ENCODE measurements at places on chromosomes 5 and 9.

- DNase-seq, result no peak
Measured at GRCh38 chr5:69528035-69528434, 32.0 kb upstream of the GTF2H2C start.

DNA sequence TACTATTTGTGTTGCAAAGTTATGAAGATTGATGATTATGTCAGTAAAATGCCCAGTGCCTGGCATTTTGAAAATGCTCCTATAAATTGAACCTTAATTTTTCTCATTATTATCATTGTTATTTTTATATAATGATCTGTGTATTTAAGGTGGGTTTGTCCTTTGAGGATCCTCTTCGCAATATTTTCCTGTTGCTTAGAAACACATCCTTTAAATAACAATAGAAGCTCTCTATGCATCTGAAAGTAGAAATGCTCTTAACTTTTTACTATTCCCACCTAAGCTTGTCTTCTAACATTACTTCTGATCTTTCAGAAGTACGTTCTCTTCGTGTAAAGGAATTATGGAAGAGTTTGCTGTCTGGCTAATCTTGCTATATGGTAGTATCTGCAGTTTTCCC, 214.7 kb upstream of the TLX3 start:
- DNase-seq, result no peak

DNA sequence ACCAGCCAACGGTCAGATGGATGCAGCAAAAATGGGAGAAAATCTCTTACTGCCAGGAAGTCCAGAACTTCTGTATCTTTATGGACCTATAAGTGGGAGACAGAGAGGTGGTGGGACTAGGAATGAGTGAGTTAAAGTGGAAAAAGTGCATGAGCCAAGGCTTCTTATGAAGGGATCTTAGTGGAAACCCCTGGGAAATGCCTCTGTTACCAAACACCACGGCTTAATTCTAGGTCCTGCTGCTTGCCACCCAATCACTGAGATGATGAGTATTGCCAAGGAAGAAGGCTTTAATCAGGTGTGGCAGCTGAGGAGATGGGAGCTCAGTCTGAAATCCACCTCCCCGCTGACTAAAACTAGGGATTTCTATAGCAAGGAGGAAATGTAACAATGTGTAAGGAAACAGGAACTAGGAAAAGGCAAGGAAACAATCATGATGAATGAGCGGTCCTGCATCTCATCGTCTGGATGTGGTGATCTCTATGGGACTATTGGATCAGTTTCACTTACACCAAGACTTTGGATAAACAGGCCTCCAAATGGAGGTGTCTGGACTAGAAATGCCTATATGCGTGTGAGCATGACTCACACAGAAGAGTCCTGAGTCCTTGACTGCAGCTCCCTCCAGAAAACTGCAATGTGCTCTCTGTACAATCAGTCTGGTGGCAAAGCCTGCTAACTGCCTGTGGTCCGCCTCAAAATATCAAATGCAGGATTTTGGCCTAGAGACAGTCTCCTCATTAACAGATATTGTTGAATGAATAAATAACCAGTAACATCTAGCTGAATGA, 98.2 kb upstream of the PRR16 start:
- no peak for DNase-seq

DNA sequence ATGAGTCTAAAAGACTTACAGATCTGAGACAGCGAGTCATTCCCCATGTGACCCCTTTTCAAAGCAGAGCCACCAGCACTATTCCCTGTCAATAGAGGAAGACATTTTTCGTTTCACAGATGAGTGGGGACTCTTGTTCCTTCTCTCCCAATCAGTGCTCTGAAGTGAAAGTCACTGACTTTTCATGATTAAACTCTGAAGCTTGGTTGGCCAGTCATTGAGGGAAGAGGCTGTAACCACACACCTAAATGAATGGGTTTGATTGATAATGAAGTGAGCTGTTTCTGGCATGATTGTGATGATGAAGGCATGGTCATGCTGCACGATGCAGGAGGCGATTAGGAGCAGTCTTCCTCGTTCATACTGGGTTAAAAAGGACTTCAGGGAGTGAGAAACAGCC, 171.9 kb downstream of the ZNF462 start:
- DNase-seq, result no peak

DNA sequence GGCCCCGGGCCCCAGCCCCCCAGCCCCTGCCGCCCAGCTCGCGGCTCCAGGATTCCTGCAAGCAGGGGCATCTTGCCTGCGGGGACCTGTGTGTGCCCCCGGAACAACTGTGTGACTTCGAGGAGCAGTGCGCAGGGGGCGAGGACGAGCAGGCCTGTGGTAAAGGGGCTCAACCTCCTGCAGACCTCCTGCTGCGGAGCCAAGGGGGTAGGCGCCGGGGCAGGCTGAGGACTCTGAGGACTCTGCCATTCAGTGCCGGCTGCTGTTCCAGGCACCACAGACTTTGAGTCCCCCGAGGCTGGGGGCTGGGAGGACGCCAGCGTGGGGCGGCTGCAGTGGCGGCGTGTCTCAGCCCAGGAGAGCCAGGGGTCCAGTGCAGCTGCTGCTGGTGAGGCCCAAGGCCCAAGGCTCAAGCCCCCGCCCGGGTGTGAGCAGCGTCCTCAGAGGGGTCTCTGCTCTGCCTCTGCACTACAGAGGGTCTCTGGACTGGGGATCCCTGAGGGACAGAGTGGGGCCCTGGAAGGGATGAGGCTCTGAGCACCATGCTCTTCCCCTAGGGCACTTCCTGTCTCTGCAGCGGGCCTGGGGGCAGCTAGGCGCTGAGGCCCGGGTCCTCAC, 3.4 kb downstream of the MAMDC4 start:
- no peak for DNase-seq

DNA sequence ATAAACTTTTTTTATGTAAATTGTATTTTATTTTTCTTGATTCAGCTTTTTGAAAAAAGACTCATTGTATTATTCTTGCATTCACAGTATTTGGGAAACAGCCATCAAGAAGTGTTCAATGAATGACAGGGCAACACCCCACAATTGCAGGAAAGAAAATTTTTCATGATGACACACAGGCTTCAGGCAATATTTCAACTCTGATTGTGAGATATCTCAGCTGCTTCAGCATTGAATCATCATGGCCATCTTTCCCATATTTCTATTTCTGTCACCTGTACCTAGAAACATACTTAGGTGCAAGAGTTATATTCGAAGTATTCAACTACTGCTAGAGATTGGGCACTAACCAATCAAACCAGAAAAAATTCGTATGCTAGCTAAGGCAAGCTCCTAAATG, 446.0 kb downstream of the ISL1 start:
- no peak for DNase-seq

DNA sequence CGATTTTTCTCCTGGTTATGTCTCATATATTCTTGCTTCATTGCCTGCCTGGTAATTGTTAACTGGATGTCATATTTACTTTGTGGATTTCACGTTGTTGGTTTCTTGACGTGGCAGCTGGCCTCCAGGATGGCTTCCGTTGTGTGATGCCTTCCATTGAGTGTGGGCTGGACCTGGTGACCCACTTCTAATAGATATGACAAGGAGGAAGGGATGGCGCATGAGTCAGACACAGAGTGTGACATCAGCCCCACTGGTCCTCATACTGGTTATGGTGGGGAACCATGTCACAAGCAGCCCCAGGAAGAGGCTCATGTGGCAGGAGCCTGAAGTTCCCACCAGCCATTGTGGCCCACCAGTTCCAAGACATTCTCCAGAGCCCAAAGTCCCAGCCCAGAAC, 6.4 kb upstream of the PAEP start:
- DNase-seq, result no peak

DNA sequence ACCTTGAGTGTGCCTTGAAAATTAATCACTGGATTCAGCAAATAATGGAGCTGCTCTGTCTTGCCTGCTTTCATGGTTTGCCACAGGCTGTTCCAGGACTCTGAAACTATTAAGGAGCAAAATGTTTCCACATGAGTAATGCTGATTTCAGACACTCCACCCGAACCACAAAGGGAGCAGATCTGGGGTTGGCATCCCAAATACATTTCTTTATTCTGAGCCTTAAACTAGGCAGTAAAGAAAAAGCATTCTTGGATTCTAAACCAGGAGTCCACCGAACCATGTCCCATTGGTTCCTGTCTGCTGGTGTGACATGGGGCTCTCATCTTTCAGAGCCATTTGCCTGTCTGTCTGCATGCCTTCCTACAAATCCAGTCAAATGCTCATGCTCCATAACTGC, 10.1 kb upstream of the C1QTNF3 start:
- DNase-seq, result no peak

- no peak for DNase-seq
Measured at GRCh38 chr5:150243590-150243989, 46.0 kb downstream of the CAMK2A start.

DNA sequence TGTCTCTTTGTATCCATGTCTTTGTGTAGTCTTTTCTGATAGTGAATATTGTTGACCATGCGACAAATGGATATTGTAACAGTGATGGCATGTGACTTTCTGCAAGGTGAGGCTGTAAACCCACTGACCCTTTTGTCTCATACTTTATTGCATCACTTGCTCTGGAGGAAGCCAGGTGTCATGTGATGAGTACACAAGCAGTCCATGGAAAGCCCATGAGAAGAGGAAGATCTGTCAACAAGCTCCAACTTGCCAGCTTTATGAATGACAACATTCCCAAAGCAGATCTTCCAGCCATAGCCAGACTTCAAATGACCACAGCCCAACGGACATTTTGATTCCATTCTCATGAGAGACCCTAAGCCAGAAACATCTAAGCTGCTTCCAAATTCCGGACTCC, 450.1 kb upstream of the ACTBL2 start:
- no peak for DNase-seq

- no peak for DNase-seq
Measured at GRCh38 chr9:99690573-99690972, 131.1 kb upstream of the NR4A3 start.

- no peak for DNase-seq
Measured at GRCh38 chr5:147375151-147375550, 134.7 kb downstream of the DPYSL3 start.

Measured in activated CD8-positive, alpha-beta memory T cell treated with anti-CD3 and anti-CD28 coated beads for 4 hours (primary cell).